Astrocyte of the spinal cord (primary cell): ENCODE measurements at places on chromosomes 5 and 9.

DNA sequence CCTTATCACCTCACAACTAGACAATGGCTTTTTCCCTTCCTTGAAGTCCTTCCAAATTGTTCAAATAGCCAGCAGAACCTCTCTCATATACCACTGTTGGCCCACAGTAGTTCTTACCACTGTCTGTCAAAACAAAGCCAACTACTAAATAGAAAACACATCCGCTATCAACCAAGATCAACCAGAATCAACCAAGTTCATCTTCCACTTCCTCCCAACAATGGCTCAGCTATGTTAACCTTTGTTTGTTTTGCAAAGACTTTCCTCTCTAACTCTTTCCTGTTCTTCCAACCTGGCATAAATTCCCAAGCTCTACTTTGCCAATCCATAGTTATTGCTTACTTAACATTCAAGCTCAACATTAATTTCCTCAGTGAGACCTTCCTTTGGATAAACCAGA is 15.2 kb downstream of the ELL2 start:
- no peak for DNase-seq

DNA sequence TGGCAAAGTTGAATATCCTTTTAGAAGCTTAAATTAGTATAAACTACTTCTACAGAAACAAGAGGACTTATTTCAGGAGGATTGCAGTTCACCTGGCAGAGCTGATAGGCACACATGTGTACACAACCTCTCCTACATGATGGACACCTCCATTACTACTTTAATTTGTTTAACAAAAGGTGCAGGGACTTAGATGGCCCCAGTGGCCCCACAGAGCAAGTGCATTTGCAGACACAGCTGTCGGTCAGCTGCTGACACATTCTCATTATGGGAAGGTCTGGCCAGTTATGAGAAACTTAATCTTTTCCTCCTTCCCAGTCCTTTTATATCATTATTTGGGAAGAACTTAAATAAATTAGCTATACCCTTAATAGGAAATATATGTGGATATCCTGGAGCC is 28.3 kb downstream of the TDRD7 start:
- DNase-seq = no peak

DNA sequence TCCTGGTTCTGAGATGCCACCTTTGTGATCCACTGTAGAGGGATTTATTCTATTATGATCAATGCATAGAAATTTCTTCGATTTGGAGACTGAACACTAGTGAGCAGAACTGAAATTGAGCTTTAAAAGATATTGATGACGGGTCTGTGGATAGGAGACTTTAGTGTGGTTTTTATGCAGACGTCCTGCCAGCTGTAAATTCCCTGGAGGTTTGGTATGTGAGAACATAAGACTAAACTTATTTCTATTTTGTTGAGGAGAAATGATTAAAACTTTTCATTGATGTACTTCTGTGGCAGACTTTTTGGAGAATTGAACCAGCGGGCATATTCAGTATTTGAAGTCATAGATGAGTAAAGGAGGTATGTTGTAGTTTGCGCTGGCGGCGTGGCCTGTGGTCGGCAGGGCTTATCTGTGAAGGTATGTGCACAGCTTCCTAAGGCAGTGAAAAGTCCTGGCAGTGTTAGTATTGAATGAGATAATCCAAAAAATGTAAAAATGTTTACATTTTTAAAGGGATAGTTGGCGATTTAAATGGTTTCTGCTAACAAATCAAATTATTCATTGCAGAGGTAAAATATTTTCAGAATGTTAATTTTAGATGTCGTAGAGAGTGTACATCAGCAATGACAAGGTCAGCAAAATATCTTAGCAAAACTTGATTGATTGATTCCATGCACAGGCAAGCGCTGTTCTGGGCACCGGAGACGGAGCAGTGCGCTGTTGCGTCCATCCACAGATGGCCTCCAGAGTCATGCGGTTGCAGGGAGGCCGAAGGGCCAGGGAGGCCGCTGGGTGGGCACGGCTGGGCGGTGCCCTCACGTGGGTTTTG is 20.4 kb downstream of the TENT4A start:
- DNase-seq = peak; percentile 53

DNA sequence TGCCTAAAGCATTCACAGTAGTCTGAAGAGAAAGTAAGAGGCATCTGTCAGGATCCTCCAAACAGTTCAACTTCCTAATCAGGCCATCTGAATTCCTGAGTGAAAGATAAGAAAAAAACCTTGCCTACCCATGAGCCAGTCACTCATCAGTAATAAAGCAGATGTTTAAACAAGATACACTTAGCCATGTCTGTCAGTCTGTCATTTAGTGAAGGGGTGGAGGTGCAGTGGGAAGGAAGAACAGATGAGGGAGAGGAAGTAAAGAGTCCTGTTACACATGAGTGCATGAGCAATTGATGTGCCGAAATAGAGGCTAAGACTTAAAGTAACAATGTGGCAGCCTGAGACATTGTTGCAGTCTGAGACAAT is 29.9 kb upstream of the DMRTA1 start:
- peak; percentile 15 for DNase-seq

GRCh38 chr5:127643607-127644006 is 5.3 kb upstream of the CTXN3 start:
- DNase-seq = no peak

DNA sequence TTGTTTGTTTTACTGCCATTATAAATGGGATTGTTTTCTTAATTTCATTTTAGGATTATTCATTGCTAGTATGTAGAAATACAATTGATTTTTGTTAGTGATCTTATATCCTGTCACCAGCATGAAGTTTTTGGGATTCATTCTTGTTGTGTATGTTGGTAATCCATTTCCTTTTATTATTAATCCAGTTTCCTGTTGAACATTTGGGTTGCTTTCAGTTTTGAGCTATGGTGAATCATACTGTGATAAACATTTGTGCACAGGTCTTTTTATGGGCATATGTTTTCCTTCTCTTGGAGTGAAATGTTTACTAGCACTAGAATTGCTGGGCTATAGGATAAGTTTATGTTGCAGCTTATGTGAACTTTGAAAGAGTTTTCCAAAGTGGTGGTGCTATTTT is 69.6 kb downstream of the MAN2A1 start:
- peak; percentile 43 for DNase-seq

DNA sequence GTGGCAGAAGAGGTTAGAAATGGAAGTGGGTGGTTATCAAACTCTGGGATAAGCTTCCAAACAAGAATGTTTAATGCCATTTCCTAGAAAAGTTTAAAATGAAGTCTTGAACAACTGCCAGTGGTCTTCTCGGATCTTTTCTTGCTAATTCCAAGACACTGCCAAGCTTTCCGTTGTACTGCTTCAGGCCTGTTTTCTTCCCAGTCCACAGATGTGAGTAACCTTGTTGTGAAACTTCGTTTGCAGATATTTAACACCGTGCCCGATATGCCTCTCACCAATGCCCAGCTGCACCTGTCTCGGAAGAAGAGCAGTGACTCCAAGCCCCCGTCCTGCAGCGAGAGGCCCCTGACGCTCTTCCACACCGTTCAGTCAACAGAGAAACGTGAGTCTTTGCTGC is 269.8 kb downstream of the NR3C1 start:
- DNase-seq = no peak

- peak; percentile 82 for DNase-seq
Measured at GRCh38 chr9:76658510-76659231, 105.6 kb upstream of the PCA3 start.

- peak; percentile 46 for DNase-seq
Measured at GRCh38 chr5:40124367-40124766, 555.3 kb upstream of the PTGER4 start.

DNA sequence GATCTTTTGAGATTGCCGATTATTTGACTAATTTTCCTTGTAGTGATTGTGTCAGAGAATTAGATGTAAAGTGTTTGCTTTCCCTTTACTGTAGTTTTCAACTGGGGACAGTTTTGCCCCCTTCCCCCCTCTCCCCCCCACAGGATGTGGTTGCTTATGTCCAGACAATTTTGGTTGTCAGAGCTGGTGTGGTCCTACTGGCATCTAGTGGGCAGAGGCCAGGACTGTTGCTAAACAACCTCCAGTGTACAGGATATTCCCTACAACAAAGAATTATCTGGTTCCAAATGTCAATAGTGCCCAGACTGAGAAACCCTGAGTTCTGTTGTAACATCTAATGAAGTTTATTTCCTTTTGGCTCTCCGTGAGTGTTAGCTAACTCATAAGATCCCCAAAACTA is 20.0 kb downstream of the TMEFF1 start:
- peak; percentile 41 for DNase-seq

GRCh38 chr9:86546712-86547111 is 192.5 kb upstream of the TUT7 start:
- no peak for DNase-seq

- peak; percentile 30 for DNase-seq
Measured at GRCh38 chr5:142287096-142287972, 37.5 kb downstream of the SPRY4 start.

DNA sequence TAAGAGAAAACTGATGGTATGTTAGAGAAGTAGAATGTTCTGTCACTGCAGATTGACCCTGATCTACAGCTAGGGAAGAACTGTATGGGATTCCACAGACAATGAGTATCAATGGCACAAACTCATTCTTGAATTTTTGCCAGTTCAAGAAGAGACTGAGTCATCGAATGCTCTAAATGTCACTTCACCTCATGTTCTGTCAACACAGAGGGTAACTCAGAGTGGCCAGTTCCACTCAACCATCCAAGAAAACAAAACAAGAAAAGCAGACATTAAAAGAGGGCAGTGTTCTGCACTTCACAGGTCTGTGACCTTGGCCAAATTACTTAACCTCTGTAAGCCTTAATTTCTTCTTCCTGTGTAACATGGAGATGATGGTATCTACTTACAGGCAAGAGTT is 132.2 kb upstream of the HMHB1 start:
- peak; percentile 37 for DNase-seq

DNA sequence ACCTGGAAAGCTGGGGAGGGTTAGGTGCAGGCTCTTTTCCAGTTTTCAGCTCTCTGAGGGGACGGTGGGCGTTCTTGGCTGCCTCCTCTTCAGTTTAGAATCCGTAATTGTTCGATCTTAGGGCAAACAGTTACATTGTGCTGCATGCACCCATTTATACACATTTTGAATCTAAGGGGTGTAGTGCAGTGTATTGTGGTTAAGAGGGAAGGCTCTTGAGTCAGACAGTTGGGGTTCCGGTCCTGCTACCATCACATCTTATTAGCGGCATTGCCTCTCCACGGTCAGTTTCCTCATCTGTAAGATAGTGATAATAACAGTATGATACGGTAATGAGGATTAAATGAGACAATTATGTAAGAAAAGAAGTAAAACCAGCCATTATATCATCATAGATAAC is 625 bp downstream of the EXOSC2 start:
- no peak for DNase-seq

- no peak for DNase-seq
Measured at GRCh38 chr5:153704110-153704509, 213.6 kb downstream of the GRIA1 start.

DNA sequence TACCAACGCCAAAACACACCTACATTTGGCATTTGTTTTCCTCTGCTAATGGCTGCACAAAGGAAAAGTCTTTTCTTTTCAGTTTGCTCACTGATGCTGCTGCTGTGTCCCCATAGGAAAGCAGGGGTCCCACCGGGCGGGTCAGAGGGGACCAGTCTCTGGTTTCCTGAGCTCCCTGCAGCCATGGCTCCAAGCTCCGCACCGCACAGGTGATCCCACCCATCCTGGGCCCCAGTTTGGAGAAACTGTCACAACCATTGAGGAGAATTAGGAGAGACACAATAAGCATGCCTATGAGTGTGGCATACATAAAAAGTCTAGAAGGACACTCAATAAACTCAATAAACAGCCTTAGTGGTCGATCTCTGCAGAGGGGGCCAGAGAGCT is 19.9 kb downstream of the MED10 start:
- DNase-seq = no peak

DNA sequence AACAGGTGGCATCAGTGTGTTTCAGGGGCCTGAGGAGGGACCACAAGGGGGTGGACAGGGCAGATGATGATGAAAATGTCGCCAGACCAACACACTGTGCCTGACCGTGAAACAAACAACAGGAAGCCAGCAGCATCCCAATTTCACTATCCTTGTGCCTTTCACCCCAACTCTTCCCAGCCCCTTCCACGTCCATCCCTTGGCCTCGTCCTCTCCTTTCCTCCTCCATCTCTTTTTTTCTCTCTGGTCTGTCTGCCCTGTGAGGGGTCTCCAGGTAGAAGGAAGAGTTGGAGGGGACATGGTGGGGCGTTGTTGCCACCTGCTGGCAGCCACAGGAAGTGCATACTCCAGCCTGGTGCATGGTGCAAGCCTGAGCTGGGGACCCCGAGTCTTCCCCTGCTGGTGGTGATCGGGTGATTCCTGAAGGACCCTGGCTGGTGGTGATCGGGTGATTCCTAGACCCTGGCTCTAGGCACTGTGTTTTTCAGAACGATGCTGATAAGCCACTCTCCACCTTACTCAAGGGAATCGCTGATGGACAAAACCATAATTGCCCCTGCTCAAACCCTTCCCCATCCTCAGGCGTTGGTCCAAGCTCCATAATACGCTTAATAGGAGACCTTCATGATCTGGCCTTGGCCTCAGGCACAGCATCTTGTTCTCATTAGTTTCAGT is 21.7 kb upstream of the NSD1 start:
- DNase-seq = no peak

- no peak for DNase-seq
Measured at GRCh38 chr5:28743716-28744110, 1705.3 kb upstream of the CDH9 start.

DNA sequence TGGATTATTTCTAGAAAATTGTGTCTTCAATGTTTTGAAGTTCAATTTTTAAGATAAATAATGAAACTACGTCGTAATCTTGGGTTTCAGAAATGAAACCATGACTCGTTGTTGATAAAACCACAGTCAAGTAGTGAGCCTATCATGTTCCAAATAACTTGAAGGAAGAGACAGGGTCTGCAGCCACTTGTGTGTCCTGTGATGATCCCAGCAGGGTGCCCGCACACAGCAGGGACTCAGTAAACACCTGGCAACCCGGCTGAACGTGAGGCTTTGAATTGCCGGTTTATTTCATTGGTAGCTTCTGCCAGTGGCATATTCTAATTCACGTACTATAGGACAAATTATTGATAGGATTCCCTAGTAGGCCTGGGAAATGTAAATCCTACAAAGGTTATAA is 679.6 kb downstream of the IRX1 start:
- no peak for DNase-seq

DNA sequence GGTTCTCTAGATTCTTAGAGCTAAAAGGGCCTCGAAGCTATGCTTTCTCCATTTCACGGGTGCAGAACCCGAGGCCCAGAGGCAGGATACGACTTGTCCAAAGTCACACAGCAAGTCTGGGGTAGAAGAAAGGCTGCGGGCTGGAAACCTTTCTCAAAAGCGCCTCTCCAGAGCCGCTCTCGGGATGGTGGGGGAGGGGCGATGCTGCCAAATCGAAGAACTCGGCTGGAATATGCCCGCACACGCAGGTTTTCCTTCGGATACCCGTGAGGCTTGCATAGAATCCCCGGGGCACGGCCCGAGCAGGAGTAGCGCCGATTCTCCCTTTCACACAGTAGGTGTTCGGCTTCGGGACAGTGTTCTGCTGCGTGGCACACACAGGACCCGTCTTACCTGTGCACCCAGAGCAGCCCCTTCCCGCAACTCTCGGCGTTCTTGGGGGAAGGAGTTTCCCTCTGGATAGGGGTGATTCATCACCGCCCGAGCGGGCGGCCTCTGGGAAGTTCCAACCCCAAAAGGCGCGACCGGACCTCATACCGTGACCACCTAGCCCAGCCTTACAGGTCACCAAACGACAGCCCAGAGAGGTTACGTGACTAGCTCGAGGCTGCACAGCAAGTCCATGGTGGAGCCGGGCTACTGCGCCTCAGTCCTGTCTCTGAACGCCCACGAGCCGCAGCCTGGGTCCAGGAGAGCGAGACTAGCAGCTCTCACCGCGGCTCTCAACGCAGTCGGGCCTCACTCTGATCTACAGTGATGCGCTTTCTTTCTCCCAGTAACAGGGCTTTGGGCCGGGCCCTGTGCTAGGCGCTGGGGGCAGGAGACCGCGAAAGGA is 4.1 kb downstream of the PAX5 start:
- no peak for DNase-seq

- DNase-seq = no peak
Measured at GRCh38 chr5:50867140-50867539, 200.7 kb downstream of the PARP8 start.
